Activated naive CD8-positive, alpha-beta T cell treated with anti-CD3 and anti-CD28 coated beads, Interleukin-2, amount 50 U/mL, for 16 hours (primary cell): ENCODE measurements at places on chromosomes 12 and 14.

- no peak for DNase-seq
Measured at GRCh38 chr14:44607701-44608100, 100.6 kb upstream of the FSCB start.

DNA sequence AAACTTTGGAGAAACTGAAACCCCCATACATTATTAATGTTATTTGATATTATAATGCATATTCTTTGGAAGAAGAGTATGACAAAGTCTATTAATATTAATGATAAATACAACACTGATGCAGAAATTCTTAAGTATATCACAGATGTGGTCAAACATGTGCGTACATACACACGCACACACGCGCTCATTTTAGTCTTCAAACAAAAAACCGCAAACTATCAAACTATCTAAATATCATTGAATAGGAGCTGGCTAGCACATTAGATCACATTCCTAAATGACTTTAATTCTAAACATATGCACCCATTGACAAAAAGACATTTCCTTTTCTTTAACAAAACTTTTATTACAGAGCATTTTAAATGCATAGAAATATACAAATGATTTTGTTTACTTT lies 872.7 kb downstream of the SLC16A7 start:
- no peak for DNase-seq

GRCh38 chr12:128318341-128318740 lies 51.4 kb downstream of the TMEM132C start:
- no peak for DNase-seq

DNA sequence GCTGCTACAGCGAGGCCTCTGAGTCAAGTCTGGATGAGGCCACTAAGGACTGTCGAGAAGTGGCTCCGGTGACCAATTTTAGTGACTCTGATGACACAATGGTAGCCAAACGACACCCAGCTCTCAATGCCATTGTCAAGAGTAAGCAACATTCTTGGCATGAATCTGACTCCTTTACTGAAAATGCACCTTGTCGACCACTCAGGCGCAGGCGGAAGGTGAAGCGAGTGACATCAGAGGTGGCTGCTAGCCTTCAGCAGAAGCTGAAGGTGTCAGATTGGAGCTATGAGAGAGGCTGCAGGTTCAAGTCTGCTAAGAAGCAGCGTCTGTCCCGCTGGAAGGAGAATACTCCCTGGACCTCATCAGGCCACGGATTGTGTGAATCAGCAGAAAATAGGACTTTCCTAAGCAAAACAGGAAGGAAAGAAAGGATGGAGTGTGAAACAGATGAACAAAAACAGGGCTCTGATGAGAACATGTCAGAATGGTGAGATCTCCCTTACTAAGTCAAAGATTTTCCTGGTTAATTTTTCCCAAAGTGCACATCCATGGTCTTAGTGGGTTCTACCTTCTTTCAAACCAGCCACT lies 2.9 kb downstream of the GPATCH2L start:
- DNase-seq = no peak

- DNase-seq = no peak
Measured at GRCh38 chr12:24854908-24855307, 94.0 kb downstream of the BCAT1 start.

DNA sequence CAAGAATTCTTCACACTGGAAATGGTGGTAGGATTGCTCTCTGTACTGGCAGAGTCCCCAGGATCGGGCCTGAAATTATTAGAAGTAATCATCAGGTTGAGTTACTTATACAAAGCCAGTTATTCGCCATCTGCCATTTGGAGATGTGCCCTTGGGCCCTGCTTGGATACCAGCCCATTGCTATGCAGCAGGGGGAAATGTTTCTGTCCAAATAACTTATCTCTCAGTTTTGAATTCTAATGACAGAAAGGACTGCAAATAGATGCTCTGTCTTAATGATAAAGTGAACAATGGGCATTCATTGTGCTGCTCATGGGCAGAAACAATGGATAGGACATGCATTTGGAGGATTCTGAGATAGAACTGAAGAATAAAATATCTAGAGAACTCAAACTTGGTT lies 139.1 kb upstream of the PELI2 start:
- DNase-seq = no peak

- no peak for DNase-seq
Measured at GRCh38 chr14:85438481-85438942, 91.4 kb upstream of the FLRT2 start.

- DNase-seq = no peak
Measured at GRCh38 chr12:18165889-18166288, 75.9 kb upstream of the RERGL start.

- no peak for DNase-seq
Measured at GRCh38 chr12:55681142-55682077, 26.3 kb downstream of the ITGA7 start.

- DNase-seq = no peak
Measured at GRCh38 chr12:104596134-104596799, 139.5 kb downstream of the CHST11 start.

DNA sequence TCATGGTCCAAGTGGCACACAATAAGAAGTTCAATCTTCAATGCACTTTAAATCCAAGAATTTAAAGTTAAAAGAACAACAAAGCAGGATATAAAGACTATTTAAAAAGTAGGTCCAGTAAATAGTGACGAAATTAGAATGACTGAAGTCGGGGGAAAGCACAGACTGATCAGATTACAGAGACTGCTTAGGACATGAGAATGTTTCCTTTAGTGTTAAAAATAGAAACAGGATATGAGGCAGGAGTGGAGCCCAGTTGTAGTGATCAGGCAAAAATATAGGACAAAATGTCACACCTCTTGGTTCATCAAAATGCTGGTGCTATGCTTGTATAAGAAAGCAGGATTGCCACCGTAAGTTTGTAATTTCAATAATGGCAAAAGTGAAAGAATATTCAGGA lies 52.2 kb upstream of the CD163 start:
- no peak for DNase-seq

DNA sequence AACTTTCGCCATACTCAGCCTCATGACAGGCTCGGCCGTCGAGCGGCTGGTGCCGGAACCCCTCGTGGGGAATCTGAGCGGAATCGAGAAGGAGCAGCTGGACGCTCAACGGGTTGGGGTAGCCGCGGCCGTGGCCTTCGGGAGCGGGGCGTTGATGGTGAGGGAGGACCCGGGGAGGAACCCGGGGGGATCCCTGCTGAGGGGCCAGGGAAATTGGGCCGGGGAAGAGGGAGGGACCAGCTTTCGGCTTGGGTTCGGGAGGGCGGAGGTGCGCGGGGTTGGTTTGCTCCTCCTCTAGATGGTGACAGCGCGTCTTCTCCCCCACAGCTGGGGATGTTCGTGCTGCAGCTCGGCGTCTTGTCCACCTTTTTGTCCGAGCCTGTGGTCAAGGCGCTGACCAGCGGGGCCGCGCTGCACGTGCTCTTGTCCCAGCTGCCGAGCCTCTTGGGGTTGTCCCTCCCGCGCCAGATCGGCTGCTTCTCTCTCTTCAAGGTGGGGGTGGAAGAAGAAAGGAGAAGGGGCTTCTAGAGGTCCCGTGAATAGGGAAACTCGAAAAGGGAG lies 9.8 kb downstream of the ARHGEF25 start:
- no peak for DNase-seq

- DNase-seq = no peak
Measured at GRCh38 chr12:65937806-65938205, 113.5 kb downstream of the HMGA2 start.
